Smooth muscle cell of the pulmonary artery (primary cell): ENCODE measurements at places on chromosomes 12 and 14. TPM values are rescaled to one million over a fixed set of nuclear protein-coding genes. Genes with fewer than 3 reads are reported as not detected.

The DICER1 gene
- total RNA-seq, result 28.4 and 33.3 TPM in 2 replicates

The CDH24 gene
- total RNA-seq, result 5.0 and 5.1 TPM in 2 replicates

The SENP1 gene
- 11.0 and 11.4 TPM in 2 replicates for total RNA-seq

The NKX2-1 gene
- total RNA-seq, result not detected in 2 replicates

The FNTB gene
- 15.3 and 20.5 TPM in 2 replicates for total RNA-seq
